ENCODE measurements at places on chromosomes 13 and 19.
A peak's percentile ranks its signal among the peaks of the same experiment; 100 is the strongest.

- no peak for DNase-seq
Measured at GRCh38 chr13:79385694-79386093, 20.4 kb downstream of the RBM26 start.

- DNase-seq = peak; percentile 72
Measured at GRCh38 chr19:6753178-6754031, 13.8 kb downstream of the SH2D3A start.

DNA sequence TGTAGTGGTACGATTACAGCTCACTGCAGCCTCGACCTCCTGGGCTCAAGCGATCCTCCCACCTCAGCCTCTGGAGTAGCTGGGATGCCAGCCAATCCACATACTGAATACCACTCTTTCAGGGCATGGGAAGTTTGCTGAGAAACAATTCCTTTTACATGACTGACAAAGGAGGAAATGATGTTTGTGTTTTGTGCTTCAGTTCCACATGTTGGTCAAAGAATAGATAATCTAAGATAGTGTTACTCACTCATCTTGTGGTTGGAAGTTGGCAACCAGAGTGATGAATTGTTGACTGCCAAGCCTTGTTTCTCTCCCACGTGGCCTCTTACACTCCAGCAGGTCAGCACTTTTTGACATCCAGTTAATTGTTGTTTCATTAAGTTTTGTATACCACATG lies 7.6 kb downstream of the MBD3L2B start:
- peak; percentile 24 for DNase-seq

DNA sequence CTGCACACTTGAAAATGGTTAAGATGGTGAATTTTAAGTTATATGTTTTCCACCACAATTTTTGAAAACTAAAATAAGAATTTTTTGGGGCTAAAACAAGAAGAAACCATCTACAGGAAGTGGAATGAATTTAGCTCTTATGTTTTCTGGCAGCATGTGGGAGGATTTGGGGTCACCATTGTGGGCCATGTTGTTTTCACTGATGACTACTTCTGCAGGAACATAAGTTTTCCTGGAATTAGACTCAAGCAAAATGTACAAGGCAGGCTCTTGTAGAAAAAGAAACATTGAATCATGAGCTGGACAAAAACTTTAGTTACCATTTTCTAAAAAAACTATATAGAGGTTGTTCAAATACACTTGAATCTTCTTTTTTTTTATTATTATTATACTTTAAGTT lies 125.3 kb upstream of the C1QTNF9B start:
- DNase-seq = no peak

GRCh38 chr19:5717215-5717935 lies 2.6 kb downstream of the LONP1 start:
- DNase-seq = no peak

DNA sequence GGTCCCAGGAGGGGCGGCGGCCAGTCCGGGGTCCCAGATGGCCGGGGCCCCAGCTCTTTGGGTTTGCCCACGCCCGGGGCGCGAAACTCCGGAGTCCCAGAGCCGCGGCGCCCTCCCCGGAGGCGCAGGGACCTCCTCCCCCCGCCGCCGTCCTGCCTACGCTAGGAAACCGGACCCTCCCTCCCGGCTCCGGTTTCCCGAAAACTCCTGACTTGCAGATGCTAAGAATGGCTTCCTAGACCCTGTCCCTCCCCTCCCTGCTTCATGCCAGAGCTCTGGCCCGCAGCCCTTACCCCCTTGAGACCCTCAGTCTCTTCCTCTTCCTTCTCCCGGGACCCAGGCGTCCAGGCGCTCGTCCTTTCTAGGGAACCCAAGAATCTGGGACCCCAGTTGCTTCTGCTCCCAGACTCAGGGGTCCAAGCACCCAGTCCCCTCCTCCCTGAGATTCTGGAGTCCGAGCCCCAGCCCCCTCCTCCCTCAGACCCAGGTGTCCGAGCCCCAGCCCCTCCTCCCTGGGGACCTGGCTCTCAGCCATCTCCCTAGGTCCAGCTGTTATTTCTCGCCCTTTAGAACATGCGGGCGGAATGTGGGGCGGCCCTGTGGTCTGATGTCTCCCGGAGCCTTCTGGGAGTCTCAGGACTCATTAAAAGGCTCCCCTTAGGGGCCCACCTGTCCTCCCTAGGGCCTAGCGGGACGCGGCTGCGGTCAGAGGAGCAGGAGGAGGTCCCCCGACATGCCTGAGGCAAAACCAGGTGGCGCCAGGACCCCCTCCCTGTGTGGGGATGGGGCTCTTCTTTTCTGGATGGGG lies at the start of gene MYBPC2:
TSS of gene MYBPC2 (plus strand) at position 672 of the 808 bp plus-strand sequence. CDS start at position 734, 62 bp downstream.
- no peak for DNase-seq

GRCh38 chr19:57664269-57665127 lies 4.2 kb upstream of the ZSCAN4 start:
- peak; percentile 15 for DNase-seq

DNA sequence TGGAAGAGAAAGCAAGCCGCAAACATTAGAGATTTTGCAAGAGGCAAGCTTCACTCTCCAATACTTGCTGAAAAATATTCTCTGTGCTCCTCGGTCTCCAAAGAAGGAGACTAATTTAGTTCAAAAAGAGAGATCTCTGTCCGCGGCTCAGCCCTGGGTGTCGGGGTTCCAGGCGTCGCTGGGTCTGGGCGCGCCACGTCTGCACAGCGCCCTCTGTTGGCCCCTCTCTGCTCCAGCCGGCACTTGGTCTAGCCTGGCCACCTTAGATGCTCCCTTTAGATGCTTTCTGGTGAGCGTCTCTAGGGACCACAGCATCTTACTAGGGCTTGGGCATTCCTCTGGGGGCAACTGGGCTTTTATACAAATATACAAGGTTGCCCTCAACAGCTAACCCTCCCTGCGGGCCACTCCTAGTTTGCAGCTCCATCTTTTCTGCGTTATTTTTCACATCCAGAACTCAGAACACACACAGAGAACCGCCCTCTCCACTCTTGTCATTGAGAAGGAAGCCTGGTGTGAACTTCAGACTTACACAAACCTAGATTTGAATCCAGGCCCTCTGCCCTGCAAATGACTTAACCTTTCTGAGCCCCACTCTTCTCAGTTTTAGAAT lies 78.3 kb downstream of the CYSLTR2 start:
- DNase-seq = no peak

DNA sequence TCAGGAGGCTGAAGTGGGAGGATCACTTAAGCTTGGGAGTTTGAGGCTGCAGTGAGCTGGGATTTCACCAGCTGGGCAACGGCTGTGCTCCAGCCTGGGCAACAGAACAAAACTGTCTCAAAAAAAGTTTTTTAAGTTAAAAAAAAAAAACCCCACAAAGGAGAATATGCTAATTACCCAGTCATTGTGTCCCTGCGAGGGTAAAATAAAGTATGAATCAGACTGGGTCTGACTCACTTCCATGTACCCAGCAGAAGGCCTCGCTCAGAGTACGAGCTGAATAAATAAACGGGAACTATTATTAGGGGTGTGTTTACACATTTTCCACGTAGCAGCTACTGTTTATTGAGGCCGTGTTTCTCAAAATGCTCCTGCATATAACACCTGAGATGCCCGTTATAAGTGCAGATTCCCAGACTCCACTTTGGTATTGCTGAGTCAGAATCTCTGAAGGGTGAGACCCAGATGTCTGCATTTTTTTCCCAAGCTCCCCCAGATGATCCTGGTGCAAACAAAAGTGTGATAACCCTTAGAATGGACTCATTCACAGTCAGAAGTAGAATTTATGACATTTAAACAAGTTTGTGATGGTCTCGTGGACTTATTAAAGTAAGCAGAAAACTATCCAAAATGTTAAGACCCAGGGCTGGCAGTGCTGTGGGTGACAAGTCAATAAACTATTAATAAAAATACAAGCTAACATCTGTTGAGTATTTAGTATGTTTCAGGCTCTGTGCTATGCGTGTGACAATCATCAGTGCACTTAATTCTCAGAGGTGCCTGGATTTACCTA lies 28.2 kb downstream of the KCNC3 start:
- no peak for DNase-seq

GRCh38 chr19:29952177-29952576 lies 10.1 kb downstream of the URI1 start:
- DNase-seq = no peak

- no peak for DNase-seq
Measured at GRCh38 chr19:13033244-13033643, 38.0 kb downstream of the NFIX start.

DNA sequence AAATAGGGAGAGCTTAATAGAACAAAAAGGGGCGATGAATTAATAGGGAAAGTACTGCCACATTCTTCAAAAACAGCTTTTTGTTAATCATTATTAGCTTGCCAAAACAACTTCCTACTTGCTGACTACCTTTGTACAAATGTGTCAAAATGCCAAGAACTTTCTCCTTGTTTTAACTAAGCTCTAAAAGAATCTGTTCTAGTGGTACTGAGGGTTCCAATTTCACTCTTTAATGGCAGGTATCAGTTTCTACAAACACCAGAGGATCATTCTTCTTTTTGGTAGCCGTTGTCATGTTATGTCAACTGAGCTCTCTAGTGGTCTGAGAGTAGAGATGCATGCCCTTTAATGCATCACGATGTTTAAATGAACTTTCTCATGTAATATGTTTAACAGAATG lies 29.4 kb upstream of the FBXL3 start:
- peak; percentile 26 for DNase-seq

DNA sequence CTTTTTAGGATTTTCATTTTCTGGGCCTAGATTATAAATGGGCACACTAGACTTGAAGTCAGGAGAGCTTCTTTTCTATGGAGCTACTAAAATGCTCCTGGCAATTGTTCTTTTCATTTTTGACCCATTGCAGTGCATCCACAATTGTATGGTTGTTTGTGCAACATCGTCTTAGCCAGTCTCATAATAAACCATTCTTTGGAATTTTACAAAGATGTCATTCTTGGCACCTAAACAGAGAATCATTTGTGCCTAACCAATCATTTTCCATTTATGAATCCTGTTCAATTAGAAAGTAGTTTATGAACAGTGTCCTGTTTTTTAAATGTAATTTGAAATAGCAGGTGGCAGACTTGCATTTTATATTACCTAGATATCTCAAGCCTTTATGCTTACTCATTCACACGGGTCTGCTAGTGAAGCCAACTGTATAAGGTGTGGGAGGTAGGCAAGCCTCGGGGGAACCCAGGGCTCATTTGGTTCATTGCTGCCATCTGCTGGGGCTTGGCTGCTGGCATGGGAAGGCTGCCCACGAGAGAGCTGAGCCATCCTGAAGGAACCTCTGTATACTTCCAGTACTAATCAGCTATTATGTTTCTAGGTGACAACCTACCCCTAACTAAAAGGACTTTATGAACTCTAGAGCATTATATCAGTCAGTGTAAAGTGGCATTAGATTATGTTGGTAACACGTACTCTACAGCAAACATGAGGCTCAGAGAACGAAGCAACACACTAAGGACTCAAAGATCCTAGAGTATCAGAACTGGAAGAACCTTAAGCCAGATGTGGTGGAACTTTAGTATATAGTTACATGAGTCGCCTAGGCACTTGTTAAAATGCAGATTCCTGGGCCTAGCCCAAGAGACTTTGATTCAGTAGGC lies 60.0 kb downstream of the TPT1 start:
- DNase-seq = peak; percentile 61

Measured in T47D (cell line).